Gastrocnemius medialis (tissue), 4 donors: ENCODE measurements at places on chromosomes 3 and 15. TPM values are rescaled to one million over a fixed set of nuclear protein-coding genes. Genes with fewer than 3 reads are reported as not detected.
A peak's percentile ranks its signal among the peaks of the same experiment; 100 is the strongest.

DNA sequence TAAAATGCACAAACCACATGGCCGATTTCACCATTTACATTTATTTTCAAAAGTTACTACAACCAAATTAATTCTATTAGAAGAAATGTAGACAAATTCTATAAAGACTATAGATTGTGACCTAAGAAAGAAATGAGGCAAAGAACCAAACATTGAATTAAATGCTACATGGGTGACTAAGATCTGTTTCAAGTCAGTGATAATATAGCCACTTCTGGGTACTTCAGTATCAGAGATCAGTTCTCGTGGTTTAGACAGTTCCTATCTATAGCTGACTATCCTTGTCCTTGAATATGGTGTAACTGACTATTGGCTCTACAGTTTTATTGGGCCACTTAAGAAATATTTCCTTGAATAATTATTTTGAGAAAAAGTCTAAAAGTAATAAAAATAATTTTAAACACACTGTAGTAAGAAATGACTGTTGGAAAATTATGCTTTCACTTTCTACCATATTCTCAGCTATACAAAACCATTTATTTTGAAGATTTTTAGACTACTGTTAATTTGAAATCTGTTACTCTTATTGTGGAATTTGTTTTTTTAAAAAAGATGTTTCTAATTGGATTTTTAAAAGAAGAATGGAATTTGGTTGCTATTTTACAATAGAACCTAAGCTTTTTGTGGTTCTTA lies 14.1 kb downstream of the KCNMB3 start:
- DNase-seq, result no peak

DNA sequence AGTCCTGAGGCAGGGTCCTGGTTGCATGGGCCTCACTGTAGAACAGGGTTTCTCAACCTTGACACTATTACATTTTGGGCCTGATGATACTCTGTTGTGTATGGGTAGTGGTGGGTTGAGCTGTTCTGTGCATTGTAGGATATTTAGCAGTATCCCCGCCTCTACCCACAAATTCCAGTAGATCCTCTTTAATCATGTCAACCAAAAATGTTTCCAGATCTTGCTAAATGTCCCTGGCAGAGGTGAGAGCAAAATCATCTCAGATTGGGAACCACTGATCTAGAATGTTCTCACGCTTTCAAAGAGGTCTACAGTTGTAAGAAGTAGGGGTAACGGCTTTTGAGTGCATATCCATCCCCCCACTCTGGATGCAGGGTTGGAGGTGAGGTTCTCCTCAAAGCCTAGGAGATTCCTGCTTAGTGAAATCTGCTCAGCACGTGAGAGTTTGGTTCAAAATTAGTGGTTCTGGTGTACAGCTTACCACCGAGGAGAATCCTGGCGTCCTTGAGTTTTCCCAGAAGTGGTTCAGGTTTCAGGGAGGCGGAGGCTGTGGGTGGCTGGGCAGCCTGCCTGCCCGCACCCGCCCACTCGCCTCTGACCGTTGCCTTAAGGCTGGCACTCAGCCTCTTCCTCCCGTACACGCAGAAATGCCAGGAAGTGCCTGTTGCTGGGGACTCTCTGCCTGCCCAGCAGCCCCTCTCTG lies 5.3 kb downstream of the ACVR2B start:
- peak; percentile 51 for DNase-seq

- DNase-seq, result no peak
Measured at GRCh38 chr3:183212096-183212495, 41.0 kb upstream of the B3GNT5 start.

DNA sequence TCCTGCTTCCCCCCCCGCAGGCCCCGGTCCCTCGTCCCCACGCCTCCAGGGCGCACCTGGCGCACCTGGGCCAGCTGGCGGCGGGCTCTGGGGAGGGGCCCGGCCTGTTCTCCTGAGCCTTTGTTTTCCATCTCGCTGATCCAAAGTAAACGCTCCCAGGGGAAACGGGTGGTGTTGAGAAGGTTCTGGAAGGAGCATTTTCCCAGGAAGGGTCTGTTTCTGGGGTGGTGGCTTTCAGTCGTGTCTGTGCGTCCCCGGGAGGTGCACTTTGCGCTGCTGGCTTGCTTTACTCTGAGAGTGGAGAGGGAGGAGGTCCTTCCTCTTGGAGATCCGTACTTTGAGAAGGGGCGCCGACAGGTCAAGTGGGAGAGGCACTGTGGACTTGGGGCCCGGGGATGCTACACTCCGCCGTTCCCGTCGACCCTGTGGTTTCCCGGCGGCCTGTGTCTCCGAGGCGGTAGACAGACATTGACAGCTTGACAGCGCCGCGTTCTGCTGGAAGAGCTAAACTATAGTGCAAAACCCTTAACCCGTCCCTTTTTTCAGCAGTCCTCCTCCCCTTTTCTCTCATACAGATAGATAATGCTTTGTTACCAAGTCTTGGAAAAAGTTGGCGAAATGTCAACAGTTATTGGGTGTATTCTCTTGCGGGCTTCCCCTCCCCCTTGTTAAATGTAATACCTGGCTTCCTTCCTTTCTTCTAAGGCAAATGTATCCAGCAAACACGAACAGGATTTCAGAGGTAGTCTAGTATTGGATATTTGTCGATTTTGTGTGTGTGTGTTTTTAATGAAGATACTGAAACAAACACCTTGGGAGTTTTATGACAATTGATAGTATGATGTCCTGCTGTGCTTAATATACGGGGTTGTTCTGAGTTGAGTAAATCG lies 6.5 kb downstream of the TPM1 start:
- no peak for DNase-seq

DNA sequence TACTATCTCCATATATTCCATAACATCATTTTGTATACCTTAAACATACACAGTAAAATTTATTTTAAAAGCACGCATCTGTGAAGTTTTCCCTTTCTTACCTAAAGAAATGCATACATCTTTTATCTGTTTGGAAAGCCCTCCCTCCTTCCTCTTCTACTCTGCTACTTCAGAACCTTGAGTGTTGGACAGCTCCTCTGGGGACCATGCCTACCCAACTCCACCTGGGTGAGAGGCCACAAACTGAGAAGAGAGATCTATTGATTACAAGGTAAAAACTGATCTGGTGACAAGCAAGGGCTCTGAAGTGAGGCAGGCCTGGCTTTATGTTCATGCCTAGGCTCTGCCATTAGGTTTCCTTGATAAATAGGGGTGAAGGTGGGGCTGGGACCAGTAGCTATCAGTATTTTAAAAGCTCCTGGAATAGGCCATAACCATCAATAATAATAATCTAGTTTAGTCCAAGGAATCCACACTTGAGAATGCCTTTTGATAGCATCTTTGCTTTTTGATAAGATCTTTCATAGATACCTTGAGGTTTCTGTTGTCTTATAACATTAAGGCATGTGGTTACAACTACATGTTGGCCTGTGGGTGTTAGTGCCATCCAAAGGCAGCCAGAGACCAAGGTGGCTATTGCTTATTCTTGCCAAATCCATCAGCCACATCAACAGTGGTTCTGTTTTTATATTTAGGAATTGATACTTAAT lies 148.8 kb downstream of the KCNMB2 start:
- DNase-seq, result no peak

The MCF2L2 gene
- total RNA-seq, result 0.27 TPM
